AG04450 (cell line): ENCODE measurements at places on chromosomes 12 and 14.

DNA sequence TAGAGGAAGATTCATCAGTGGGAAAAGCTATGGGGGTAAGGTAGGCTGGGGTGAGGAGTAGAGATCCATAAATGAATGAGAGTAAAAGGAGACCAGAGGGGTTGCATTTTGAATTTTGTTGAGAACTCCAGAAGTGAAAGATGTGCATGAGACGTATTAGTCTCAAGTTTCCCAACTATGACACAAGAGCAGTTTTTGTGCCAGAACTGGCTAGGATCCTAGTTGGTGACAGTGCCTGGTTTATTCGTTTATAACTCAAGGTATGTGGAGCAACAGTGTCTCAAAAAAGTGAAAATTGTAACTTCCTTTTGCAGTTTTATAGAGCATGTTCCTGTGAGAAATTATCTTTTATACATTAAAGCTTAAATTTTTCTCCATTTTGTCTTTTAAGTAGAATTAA lies 377.0 kb downstream of the NPAS3 start:
- DNase-seq, result no peak

- no peak for DNase-seq
These were observed 166.5 kb downstream of the PHETA1 start for GRCh38 chr12:111202237-111202915.

DNA sequence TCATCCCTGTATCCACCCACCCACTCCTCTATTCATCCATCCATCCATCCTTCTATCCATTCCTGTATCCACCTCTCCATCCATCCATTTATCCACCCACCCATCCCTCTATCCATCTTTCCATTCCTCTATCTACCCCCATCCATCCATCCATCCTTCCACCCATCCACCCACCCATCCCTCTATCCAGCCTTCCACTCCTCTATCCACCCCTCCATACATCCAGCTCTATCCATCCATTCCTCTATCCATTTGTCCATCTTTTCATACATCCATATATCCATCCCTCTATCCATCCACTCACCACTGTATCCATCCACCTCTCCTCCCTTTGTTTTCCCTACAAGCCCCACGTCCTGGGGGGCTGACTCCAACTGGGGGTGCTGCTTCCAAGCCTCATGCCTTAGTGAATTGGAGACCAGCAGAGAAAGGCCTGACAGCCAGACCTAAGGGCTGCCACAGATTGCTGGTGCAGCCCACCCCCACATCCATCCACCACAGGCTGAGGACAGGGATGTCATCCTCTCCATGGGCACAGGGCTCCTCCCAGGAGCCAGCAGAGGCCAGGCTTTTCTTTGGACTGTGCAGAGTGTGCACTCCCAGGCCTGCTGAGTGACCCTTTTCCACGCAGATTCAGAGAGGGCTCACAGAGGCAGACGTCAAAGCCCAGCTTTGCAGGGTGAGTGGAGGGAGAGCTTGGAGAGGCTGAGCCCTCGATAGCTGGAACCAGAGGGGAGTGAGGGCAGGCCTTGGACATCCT lies 18.9 kb upstream of the GPR132 start:
- DNase-seq, result no peak

DNA sequence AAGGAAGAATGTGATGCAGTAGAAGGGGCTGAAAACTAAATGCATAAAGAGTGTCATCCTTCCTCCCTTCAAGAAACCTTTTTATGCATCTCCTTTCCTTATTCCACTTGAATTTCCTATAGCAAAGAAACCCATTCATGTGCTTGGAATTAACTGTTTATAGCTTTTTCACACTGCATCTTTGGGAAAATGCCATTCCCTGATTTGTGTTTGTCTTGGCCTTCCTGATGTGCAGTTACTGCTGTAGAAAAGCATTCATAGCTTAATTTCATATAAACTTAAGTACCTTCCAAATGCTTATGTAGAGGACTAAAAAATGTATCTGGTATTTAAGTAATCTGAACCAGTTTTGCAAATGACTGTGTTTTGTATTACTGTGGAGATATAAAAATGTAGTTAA lies 61.8 kb downstream of the SDR9C7 start:
- DNase-seq, result no peak

GRCh38 chr14:55535516-55536203 lies 44.3 kb upstream of the KTN1 start:
- no peak for DNase-seq

- DNase-seq, result no peak
These were observed 390.0 kb downstream of the EGLN3 start for GRCh38 chr14:33560718-33561431.

DNA sequence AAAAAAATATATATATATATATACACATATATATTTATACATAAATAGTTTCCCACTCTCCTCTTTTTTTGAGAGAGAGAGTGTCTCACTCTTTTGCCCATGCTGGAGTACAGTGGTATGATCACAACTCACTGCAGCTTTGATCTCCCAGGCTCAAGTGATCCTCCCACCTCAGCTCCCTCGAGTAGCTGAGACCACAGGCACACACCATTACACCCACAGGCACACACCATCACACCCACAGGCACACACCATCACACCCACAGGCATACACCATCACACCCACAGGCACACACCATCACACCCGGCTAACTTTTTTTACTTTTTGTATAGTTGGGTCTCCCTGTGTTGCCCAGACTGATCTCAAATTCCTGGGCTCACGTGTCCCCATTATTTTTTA lies 14.1 kb upstream of the GAPDH start:
- no peak for DNase-seq
